Effector CD8-positive, alpha-beta T cell (primary cell): ENCODE measurements at places on chromosomes 2 and 18.

GRCh38 chr2:106614511-106615291, 127.5 kb downstream of the CD8B2 start:
- no peak for DNase-seq

DNA sequence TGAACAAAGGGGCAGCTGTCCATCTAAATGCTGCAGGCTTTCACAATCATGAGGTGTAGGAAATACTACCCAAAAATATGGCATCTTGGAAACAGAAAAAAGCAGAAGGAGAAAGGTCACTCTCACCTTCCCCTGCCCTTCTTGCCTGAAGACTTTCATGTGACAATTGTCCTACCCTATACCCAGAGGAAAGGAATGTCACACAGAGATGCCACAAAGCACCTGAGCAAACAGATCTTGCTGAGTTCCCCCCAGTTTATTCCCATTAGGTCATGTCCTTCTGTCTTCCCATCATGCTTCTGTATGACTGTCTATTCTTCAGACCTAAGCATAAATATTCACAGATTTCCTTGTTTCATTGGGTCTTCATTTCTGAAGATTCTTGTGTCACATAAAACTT, 116.6 kb upstream of the MSH6 start:
- DNase-seq, result no peak

- DNase-seq, result no peak
Measured at GRCh38 chr2:176612036-176612435, 342.8 kb downstream of the MTX2 start.

DNA sequence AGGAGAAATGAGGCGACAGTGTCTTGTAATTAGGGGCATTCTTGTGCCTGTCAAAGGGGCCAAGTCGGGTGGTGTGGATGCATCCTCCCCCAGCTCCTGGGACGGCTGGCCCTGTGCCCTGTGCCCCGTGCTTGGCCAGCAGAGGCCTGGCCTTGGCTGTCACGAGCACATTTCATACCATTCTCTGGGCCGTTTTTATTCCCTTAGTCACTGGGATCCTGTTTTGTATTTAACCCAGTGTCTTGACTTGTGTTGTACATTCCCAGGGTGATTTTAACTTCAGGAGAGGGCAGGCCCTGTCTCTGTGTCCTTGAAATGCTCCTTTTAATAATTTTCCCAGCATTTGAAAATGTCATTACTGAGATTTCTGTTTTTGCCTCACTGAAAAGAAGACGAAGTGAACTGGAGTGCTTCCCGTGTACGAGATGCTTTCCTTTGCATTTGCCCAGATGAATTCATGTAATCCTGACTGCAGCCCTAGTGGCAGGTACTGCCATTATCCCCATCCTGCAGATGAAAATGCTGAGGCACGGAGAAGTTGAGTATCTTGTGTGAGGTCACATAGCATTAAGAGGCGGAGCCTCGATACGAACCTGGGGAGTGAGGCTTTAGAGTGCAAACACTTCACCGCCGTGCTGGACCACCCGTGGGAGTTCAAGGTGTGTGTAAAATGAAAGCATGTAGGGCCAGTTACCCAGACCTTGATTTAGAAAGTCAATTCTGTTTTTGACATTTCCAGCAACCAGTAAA, 57.0 kb downstream of the SH3RF3 start:
- DNase-seq, result no peak

GRCh38 chr2:152319822-152320570, 15.0 kb upstream of the FMNL2 start:
- no peak for DNase-seq

- no peak for DNase-seq
Measured at GRCh38 chr18:524466-524865, 24.0 kb upstream of the COLEC12 start.

- no peak for DNase-seq
Measured at GRCh38 chr2:237886685-237887481, 27.5 kb downstream of the RAMP1 start.

DNA sequence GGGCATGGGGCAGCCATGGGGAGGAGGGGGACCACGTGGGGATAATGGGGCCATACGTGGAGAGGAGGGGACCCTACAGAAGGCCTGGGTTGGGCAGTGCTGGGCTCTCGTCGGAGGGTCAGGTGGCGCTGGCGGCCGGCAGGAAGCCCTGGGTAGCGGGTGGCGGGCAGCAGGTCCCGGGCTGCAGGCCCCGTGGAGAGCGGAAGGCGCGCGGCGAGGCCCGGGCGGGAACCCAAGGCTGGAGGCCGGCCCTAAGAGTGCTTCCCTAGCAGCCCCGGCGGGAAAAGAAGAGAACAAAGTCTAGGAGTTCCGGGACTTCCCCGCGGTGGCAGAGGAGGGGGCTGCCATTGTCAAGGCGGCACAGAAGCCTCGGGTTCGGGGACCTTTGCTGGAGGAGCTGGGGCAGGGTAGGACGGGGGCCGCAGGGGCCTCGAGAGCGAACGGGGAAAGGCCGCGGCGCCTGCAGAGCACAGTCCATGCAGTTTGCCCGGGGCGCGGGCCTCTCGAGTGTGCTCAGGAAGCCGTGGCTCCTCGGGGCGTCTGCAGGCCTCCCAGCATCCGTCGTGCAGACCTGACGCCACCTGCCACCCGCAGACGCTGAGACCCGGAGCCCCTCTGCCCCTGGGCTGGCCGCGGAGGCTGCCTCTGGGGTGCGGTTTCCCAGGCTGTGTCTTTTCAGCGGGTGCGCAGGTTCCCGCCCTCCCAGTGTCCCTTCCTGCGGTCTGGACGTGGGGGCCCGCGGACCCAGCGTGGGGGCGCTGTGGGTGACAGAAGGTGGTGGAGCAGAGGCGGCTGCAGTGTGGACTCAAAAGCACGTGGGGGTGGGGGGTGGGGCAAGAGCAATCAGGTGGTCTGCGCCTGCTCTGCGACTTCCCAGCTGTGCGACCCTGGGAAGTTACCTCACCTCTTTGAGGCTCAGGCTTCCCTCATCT, 19.4 kb upstream of the NCL start:
- peak; percentile 6 for DNase-seq
